Caco-2 (cell line): ENCODE measurements at places on chromosomes 6 and 20. TPM values are rescaled to one million over a fixed set of nuclear protein-coding genes. Genes with fewer than 3 reads are reported as not detected.

The SLA2 gene
- total RNA-seq = 0.19 and 0.20 TPM in 2 replicates

The MPC1 gene
- total RNA-seq = 19.7 and 20.4 TPM in 2 replicates

The PPP1R14C gene
- total RNA-seq = 2.4 and 2.5 TPM in 2 replicates

The GPX5 gene
- total RNA-seq = not detected in 2 replicates

The NMBR gene
- not detected in 2 replicates for total RNA-seq
